Hepatocyte (in vitro differentiated cells): ENCODE measurements at places on chromosomes 2 and 18.

GRCh38 chr2:168426861-168427260 is 29.2 kb upstream of the CERS6 start:
- no peak for DNase-seq

DNA sequence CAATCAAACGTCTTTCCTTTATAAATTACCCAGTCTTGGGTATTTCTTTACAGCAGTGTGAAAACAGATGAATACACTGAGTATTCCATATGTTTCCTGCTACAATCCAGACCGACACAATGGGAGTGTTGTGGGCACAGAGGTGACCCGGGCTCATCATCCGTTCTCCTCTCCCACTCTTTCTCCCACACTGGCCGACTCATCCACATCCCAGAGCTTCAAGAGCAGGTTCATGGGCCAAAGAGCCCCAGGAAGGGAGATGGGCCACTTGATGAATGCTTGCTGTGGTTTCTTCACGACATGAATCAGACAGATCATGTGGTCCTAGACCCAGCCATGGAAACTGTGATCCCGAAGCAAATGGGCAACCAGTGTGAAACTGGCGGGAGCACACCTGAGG is 4.1 kb upstream of the COPS8 start:
- DNase-seq: no peak

DNA sequence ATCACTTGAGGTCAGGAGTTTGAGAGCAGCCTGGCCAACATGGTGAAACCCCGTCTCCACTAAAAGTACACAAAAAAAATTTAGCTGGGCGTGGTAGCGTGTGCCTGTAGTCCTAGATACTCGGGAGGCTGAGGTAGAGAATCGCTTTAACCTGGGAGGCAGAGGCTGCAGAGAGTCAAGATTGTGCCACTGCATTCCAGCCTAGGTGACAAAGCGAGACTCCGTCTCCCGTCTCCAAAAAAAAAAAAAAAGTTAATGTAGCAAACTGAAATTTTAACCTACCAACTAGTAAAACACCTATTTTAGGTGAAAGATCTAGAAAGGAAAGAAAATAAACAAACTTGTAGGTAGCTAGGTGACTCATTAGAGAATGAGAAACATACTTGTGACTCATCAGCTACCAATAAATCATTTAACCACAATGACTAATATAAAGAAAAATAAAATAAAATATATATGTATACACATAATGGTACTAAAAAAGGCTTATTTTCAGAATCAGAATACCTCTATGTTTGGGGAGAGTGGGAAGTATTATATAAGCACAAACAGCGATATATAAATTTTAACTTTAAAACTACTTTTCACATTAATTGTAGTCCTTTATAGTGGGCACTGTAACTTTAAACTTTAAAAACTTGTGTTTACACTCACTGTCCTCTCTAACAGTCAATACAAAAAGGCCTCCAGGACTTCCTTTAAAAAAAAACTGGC is 36.6 kb downstream of the DARS1 start:
- DNase-seq: peak; percentile 9

DNA sequence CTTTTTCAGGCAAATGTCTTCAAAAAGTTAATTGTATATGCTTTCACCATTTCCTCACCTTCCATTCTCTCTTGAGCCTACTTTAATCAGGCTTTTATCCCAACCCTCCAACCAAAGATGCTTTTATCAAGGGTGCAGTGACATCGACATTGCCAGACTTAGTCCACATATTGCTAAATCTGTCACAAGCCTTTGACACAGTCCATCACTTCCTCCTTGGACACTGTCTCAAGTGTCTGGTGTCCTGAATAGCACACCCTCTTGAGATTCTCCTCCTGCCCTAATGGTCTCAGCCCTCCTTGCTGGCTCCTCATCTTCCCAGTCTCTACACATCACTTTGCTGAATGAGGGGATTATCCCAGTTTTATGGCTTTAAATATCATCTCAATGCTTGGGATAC is 147.5 kb upstream of the SLC39A10 start:
- no peak for DNase-seq

- no peak for DNase-seq
These were observed 50.6 kb upstream of the TFCP2L1 start for GRCh38 chr2:121335294-121336290.

GRCh38 chr18:61196750-61197149 is 136.5 kb upstream of the CDH20 start:
- DNase-seq: no peak

DNA sequence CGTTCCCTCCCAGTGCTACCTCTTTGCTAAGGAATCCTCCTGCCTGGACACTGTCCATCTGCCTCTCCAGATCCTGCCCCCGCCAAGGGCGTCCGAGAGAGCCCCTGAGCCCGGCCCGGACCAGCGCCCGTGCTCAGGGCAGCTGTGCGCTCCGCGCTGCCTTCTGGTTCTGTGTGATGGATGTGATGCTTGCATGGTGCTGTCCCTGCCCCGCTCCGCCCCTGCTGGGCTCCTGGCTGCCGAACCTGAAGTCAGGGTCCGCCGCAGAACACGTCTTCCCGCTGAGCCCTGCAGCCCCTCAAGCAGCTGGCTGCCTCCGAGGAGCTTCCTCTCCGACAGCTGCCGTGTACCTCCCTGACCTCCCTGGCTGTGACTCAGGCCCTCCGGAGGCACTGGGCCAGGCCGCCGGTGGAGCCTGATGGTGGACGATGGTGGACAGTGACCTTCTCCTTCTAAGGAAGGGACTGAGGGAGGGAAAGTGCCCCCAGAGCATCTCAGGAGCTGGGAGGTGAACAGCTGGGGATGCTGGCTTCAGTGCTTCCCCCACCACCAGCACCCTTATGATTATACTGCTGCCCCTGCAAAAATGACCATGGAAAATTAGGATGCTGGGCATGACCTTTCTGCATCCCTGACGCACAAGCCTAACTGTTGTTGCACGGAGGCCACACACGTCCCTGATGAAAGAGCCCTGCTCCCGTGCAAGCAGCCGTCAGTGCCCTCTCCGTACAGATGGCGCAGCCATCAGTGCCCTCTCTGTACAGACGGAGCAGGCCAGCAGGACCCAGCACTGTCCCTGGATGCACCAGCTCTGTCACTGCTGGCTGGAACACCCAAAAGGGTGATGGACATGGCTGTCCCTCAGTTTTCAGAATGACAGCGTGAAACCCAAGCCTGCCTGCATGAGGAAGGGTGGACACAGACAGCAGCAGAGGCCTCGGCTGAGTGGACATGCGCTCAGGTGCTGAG is 99.3 kb downstream of the TPO start:
- no peak for DNase-seq

GRCh38 chr2:136844546-136844945 is 79.2 kb downstream of the THSD7B start:
- DNase-seq: no peak

GRCh38 chr2:158970241-158970751 is 1.9 kb downstream of the TANC1 start:
- peak; percentile 16 for DNase-seq

GRCh38 chr18:35732636-35733035 is 151.1 kb downstream of the GALNT1 start:
- DNase-seq: no peak

- no peak for DNase-seq
These were observed 13.7 kb upstream of the FAHD2A start for GRCh38 chr2:95388856-95389244.

DNA sequence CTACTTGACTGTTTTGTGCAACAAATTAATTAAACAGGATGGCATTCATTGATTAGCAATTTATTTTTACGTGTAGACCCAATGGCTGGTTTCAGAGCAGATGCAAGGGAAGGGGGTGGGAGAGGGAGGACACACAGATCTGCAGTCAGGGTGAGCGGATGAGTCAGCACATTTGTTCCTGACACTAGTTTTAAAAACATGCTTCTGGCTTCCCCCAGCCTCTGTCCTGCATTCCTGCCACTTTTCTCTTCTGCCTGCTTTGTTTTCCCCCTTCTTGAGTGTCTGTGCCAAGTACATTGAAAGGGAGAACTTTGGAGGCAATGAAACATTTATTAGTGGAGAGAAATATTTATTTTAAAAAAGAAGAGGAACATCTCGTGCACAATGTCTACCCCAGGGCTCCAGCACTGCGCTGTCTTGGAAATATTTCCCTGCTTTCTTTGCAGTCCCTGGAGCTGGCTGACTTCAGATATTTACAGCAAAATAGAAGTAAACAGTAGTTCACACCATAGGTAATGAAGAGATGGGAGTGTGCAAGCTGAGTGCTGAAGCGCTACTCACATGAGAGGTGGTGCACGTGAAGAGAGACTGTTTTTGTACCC is 52.2 kb downstream of the NRP2 start:
- peak; percentile 73 for DNase-seq

GRCh38 chr2:205369813-205370212 is 312.5 kb upstream of the NRP2 start:
- no peak for DNase-seq

- peak; percentile 56 for DNase-seq
These were observed 680 bp downstream of the CTDSP1 start for GRCh38 chr2:218400167-218400929.

- no peak for DNase-seq
These were observed 31.0 kb downstream of the GAD1 start for GRCh38 chr2:170847716-170848115.

- DNase-seq: no peak
These were observed 3.6 kb downstream of the GPC1 start for GRCh38 chr2:240438810-240439697.

DNA sequence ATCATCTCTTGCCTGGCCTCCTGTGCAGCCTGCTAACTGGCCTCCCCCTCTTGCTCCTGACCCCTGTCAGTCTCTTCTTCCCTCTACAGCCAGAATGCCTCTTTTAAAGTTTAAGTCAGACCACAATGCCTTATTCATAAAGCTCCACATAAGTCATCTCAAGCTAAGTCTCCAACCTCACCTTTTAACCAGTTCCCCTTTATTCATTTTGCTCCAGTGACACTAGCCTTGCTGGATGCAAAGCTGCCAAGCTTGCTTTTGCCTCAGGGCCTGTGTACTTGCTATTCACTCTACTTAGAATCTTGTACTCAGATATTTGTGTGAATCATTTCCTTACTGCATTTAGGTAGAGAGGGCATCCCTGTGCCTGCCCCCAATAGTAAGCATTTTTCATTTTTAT is 180.9 kb downstream of the PDE1A start:
- no peak for DNase-seq

DNA sequence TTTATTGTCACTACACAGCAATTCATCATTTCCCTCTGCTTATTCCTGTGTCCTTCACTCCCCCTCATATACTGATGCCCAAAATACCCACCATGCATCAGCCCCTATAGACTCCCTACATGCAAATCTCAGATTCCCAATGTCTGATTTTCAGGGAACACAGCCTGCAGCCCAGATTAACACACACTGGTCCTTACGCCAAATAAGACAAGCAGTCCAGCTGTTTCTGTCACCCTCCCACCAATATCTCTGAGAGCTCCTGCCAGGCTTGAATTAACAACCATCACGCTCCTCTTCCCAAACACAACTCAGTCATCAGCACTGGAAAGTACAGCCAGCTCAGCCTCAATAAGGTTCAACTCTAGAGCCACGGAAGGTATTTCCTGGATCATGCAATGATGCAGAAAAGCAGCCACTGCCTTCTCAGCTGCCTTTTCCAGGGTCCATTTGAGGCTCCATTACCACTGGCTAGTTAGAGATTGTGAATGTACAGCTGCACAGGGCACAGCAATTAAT is 39.0 kb upstream of the SLC35F5 start:
- no peak for DNase-seq

GRCh38 chr2:129277585-129277981 is 701.9 kb upstream of the RAB6C start:
- DNase-seq: no peak

- DNase-seq: no peak
These were observed 87.1 kb upstream of the LYPD1 start for GRCh38 chr2:132757002-132757589.

DNA sequence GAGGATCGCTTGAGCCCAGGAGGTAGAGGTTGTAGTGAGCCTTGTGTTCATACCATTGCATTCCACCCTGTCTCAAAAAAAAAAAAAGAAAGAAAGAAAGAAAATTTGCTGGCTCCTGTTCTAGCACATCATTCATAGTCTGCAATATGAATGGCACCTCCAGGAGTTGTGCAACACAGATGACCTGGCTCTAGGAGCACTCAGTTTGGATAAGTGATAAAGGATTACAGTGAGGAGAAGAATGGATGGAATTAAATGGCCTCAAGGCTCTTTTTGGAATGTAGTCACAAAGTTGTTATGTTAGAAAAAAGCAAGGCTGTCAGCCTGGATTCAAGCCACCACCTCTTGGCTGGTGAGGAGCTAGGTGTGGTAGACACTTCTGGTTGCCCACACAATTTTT is 21.5 kb upstream of the SPRED2 start:
- DNase-seq: no peak

GRCh38 chr18:26930630-26931029 is 65.1 kb upstream of the AQP4 start:
- DNase-seq: no peak

DNA sequence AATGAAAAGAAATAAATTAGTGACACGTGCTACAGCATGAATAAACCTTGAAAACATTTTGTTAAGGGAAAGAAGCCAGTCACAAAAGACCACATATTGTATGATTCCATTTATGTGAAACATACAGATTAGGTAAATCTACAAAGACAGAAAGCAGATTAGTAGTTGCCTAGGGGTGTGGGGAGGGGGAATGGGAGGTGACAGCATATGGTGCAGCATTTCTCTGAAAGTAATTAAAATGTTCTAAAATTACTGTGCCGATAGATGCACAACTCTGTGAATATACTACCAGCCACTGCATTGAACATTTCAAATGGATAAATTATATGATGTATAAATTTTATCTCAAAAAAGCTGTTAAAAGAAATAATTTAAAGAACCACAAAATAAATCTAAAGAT is 161.0 kb downstream of the TRIB2 start:
- DNase-seq: no peak

DNA sequence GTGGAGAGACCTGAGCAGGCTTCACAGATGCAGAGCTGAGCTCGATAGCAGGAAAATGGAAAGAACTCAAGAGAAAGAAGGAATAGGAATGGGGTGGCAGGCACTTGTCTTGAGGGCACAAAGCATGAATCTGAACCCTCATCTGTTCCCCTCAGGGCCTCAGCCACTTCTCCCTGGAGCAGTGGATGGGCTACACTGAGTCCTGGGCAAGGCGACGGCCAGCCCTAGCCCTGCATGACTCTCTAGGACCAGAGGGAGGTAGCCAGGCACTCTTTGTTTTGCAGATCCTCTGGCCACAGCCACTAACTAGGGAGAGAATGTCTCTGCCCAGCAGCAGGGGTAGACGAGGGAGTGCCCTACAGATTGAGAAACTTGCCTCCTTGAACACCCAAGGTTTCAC is 3.4 kb upstream of the TEX51 start:
- DNase-seq: no peak

DNA sequence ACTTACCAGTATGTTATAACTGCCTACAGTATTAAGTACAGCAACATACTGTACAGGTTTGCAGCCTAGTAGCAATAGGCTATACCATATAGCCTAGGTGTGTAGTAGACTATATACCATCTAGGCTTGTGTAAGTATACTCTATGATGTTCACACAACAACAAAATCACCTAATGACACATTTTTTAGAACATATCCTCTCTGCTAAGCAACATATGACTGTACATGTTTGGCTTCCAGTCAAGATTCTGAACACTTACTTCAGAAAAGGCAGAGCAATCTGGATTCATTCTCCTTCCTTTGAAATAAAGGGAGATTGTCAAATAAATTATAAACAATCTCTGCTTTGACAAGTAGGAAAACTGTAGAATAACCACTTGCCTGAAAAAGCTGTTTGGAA is 81.8 kb downstream of the EXOC6B start:
- no peak for DNase-seq

- no peak for DNase-seq
These were observed 12.6 kb downstream of the NOP58 start for GRCh38 chr2:202278036-202278760.

- DNase-seq: no peak
These were observed 23.9 kb downstream of the SNTG2 start for GRCh38 chr2:974502-974901.

- no peak for DNase-seq
These were observed 278.6 kb upstream of the HS6ST1 start for GRCh38 chr2:128597121-128597762.
